ENCODE measurements at places on chromosomes 3 and 15.

DNA sequence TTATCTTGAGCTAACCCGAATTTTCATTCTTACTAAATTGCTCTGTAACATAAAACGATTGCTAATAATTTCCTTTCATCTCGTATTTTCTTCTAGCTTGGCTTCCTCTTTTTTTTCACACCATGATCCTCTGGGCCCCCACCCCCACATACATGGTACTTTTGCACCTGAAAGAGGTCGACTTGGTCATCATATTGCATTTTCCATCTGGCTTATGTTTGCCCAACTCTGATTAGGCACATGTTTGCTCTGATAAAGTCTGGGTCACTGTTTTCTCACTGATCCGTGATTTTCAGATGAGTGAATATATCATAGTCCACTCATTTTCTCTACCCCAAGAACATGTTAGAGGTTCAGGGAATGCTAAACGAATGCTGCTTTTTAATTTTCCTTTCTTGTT is 49.5 kb downstream of the ARRDC4 start:
- no peak for DNase-seq

- no peak for DNase-seq
Measured at GRCh38 chr15:99410477-99410876, 155.3 kb upstream of the MEF2A start.

GRCh38 chr15:90988296-90988695 is 6.0 kb downstream of the PRC1 start:
- no peak for DNase-seq

DNA sequence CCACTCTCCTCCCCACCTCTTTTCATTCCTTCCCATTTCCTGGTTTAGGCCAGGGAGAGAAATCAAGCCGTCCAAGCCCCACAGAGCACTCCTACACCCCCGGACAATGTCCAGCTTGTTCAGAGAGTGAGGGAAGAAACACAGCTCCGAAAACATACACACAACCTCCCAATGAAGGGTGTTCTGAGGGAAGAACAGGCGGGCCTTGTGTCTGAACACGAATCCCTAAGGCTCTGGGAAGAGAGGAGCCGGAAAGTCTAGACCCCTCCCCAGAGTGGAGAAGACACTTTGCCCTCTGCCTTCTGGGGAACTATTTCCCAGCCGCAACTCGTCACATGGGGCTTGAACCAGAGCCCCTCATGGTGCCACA is 30.5 kb downstream of the ACAN start:
- no peak for DNase-seq

DNA sequence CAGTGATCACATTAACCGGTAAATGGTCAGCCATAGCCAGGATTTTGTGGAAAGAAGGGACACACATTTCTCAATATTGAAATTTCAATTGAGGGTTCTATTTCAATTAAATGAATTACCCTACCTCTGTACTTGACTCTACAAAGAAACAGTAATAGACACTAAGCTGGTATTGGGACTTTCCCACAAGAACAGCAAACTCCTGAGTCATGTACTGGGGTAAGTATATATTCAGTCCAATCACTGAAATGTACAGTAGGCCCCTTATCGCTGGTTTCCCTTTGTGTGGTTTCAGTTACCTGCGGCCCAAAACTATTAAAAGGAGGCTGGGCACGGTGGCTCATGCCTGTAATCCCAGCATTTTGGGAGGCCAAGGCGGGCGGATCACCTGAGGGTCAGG is 17.6 kb downstream of the ASB14 start:
- no peak for DNase-seq

DNA sequence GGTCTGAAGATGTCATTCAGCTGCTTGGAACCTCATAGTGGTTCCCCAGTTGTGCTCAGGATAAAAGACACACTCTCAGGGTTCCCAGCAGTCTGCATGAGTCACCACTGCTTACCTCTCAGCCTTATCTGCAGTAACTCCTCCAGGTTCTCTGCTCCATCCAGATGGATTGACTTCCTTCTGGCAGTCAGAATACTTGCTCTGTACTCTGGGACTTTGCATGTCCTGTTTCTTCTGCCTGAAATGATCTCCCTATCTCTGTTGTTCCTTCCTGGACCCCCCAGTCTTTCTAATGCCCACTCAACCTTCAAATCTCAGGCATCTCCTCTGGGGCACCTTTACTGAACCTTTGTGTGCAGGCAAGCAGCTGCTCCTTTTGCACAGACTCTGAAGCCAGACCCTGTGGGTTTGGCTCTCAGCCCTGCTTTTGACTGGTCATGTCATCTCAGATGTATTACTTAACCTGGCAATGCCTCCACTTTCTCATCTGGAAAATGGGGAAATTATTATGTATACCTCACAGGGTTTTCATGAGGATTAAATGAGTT is 38.4 kb downstream of the ITPR1 start:
- no peak for DNase-seq

- DNase-seq, result no peak
Measured at GRCh38 chr15:63178034-63178433, 11.4 kb upstream of the RAB8B start.

DNA sequence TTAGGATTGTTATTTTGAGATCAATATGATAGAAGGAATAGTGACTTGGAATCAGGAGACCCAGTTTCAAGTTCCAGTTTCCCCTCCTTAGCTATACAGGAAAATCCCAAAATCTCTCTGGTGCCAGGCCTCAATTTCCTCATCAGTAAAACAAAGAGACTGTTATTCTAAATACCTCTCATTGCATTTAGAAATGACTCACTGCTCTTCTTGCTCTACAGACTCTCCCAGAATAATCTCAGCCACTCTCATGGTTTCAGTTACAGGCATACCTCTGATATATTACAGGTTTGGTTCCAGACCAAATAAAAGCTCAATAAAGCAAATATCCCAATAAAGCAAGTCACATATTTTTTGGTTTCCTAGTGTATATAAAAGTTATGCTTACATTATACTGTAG is 28.3 kb downstream of the IMPG2 start:
- DNase-seq, result no peak

GRCh38 chr3:54901906-54902685 is 25.8 kb downstream of the LRTM1 start:
- no peak for DNase-seq

DNA sequence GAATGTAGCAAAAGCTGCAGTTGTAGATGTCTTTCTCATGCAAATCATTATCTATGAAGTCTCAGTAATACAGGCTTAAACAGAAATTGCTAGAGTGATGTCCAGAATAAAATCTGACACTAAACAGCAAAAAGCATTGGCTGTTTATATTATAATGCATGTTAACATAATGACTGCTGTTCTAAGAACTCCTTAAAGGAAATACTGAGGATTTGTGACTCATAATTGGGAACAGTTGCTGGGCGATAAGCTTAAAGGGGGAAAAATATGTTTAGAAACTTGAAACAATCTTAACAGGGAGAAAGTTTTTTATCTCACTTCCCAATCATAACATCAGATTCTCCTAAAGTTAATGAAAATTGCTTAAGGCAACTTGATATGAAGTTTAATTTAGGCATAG is 17.5 kb downstream of the TIPARP start:
- no peak for DNase-seq

- DNase-seq, result peak; percentile 50
Measured at GRCh38 chr3:45915518-45916231, 27.6 kb upstream of the CXCR6 start.

DNA sequence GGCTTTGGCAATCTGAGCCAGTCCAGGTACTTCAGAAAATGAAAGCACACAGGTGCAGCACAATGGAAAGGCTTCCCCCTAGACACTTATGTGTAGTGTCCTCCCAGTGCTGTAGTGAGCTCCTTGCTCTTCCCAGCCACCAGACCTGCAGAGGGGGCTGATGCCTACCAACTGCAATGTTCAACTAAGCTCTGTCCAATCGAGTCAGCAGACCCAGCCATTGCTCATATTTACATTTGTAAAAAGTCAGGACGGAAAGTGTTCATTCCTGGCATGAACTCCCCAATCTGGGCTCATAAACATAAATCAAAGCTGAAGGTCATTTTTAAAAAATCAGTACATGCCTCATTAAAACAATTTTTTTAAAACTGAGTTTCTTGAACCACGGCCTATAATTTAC is 73.0 kb downstream of the FOXP1 start:
- DNase-seq, result no peak

- no peak for DNase-seq
Measured at GRCh38 chr15:79769069-79769481, 127.7 kb downstream of the MTHFS start.

DNA sequence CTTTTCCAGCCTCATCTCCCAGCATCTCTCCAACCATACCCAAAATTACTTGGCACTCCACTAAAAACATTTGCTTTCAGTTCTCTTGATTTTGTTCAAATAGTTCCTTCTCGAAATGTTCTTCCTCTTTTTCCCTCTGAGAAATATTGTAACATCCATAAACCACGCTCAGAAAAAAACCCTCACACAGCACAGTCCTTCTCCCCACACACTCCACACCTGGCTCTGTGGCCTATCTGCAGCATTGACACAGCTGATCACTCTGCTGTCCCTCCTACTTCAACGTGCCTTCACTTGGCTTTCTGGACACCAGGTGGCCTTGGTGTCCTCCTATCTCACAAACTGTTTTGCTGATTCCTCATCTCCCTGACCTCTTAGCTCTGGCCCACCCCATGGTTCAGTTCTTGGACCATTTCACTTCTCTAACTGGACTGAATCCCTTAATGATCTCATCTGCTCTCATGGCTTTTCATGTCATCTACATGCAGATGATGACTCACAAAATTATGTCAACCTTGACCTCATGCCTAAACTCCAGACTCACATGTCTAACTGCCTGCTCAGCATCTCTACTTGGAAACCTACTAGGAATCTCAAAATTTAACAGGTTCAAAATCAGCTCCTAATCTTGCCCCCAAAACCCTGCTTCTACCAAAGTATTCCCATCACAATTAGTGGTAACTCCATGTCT is 93.3 kb downstream of the TRIM42 start:
- DNase-seq, result no peak

- no peak for DNase-seq
Measured at GRCh38 chr3:25957026-25957425, 167.1 kb downstream of the OXSM start.

DNA sequence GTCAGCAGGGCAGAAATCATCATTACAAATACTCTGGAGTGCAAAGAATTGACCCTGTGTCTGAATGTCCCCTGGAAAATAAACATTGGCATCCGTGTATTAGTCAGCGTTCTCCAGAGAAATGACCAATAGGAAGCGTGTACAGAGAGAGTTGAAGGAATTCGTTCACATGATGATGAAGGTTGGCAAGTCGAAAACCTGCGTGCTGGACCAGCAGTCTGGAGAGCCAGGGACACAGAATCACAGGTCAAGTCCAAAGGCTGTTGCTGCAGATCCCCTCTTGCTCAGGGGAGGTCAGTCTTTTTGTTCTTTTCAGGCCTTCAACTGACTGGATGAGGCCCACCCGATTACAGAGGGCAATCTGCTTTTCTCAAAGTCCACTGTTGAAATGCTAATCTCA is 16.6 kb downstream of the GP9 start:
- no peak for DNase-seq

DNA sequence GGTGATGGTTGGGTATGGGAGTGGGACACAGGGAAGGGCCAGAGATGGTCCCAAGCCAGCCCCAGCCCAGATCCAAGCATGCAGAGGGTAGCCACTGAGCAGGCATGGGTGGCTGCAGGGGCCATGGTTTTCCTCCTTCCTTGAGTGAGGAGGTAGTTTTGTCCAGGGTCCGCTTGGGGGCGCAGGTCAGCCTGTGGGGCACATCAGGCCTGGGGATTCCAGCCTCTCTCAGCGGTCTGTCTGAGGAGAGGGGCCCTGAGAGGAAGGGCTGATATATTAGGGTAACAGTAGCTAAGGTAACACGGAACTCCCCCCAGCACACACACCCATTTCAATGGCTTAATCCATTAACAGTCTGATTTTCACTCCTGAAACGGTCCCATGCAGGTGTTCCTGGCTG is 22.7 kb upstream of the LCTL start:
- DNase-seq, result no peak

- DNase-seq, result no peak
Measured at GRCh38 chr3:177069514-177070329, 127.6 kb downstream of the TBL1XR1 start.

DNA sequence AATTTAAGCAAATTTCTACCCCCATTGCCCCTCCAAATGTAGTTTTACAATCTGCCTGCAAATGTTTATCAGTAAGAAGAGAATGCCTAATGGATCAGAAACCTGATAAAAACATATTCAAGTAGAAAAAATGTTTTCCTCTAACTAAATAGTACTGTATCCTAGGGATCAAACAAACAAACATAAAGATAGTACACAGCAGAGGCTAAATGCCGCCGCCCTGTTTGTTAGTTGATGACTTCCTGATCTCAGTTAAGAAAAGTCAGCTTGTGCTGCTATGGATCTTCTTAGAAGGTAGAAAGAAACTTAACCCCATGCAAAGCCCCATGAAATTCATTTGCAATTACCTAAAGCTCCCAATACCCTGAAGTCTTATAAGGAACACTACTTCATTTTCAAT is 387.3 kb upstream of the THBS1 start:
- no peak for DNase-seq

DNA sequence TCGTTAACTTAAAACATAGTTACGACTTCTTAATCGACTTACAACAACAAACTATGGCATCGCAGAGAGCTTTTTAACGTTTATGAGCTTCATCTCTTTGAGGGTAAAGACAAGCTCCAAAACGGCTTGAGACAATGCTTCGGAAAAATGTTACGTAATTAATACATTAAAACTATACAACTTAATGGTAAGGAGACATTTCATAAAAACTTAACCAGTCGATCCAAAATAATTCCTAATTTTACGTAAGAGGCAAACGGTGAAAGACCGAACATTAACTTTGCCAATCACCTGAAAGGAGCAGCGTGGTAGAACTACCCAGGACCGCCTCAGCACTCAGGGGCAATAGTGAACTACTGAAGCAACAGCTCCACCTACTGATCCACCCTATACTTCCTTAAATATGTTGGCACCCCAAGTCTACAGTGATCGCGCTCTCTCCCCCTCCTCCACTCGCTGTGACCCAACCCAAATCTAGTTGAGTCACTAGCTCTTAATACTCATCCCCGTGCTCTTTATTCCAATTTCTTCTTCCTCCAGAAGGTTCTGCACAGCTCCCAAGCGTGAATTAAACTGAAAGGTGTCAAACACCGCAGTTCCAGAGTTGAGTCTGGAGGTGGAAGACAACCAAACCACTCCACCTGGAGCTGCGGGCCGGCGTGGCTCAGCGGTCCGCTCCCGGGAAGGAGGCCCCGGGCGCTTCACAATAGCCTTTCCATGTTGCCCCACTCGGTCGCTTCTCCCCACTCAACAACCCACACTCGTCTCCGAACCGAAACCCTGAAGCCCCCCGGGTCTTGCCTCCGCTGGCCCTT is 901 bp downstream of the NAA50 start:
- DNase-seq, result peak; percentile 39

GRCh38 chr3:42780892-42781700 is 8.0 kb upstream of the CCDC13 start:
- DNase-seq, result no peak

GRCh38 chr3:184168363-184169120 is 6.1 kb upstream of the AP2M1 start:
- no peak for DNase-seq

- no peak for DNase-seq
Measured at GRCh38 chr3:152524198-152525140, 255.7 kb downstream of the MBNL1 start.

- no peak for DNase-seq
Measured at GRCh38 chr3:52846432-52846965, 11.7 kb upstream of the MUSTN1 start.

- no peak for DNase-seq
Measured at GRCh38 chr3:24390169-24391130, 104.2 kb downstream of the THRB start.

- DNase-seq, result no peak
Measured at GRCh38 chr15:76368122-76368621, 31.6 kb downstream of the ISL2 start.

GRCh38 chr3:72270072-72270681 is 485.2 kb upstream of the PROK2 start:
- DNase-seq, result no peak

GRCh38 chr3:13644341-13645117 is 95.6 kb downstream of the FBLN2 start:
- DNase-seq, result no peak
